Activated naive CD8-positive, alpha-beta T cell treated with anti-CD3 and anti-CD28 coated beads, Interleukin-2, amount 50 U/mL, for 24 hours (primary cell): ENCODE measurements at places on chromosomes 7 and 10.

DNA sequence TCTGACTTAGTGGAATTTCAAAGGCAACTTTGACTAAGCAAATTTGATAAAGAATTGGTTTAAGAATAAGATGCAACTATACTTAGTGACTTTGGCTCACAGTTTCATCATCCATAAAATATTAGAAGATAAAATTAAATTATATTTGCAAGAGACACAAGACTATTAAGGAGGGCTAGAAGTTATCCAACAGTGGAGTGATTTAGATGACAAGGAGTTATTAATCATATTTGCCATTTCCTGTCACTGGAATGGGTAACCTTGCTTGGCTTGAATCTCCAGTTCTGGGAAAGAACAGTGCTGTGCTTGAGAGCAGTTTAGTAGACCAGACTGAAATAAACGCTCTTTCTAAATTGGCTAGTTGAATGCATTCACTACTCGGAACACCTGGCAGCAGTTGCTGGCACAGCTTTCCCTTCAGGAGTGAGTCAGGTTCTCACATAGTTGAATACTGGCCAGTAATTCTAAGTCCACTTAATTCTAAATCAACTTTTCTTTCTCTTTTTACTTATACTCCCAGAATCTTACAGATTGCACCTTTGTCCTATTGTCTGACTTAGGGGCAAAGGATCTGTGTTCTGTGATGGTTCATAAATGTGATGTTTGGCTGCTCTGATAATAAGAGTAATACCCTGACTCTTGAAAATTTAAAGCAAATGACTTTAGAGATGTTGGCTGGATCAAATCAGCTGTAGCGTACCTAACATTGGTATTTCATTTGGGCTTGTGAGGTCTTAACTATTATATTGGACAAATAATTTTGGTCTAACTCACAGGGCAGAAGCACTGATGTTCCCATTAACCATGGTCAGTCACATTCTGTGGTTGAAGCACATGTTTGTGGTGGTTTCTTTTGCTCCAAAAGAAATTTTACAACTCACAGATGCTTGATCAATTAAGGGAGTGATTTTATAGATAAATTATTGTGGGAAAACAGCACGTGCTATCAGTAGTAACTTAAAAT is 16.6 kb downstream of the STMP1 start:
- DNase-seq: no peak

DNA sequence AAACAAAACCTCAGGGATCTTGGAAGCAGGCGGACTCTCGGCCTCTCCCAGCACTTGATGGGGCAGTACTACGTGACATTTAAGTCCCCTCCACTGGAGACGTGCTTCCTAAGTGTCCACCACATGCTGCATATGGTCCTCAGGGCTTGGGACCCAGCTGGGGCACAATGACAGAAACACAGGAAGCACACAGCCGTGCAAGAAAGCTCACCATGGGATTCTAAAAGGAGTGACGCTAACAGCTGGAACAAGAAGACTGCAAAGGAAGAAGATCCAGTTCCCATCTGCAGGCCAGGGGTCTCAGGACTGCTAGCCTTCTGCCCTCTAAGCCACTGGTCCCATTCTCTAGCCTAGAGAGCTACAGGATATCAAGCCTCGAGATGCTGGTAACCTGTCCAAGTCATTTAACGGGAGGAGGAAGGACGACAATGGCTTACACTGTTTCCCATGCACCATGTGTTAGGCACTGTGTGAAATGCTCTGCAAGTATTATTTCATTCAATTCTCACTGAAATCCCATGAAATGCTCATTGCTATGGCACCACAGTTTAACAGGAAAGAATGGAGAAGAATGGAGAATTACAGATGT is 61.1 kb downstream of the KCNMA1 start:
- no peak for DNase-seq

GRCh38 chr10:28575852-28576251 is 42.9 kb downstream of the WAC start:
- DNase-seq: no peak

DNA sequence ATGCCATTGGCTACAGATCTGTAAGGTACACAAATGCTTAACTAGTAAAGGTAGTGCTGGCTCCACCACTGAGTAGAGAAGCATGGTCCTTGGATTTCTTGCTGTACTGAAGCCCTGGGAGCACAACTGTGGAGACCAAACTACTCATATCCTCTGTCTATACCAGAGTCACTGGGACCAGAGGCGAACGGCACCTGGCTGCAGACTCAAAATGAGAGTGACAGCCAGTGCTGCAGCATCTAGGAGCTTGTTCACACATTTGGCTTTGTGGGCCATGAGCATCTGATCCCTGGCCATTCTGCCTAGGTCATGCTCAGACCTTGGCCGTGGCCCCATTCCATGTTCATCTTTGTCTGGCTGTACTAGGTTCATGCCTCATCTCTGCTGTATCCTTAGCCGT is 31.9 kb downstream of the LRRC18 start:
- no peak for DNase-seq

DNA sequence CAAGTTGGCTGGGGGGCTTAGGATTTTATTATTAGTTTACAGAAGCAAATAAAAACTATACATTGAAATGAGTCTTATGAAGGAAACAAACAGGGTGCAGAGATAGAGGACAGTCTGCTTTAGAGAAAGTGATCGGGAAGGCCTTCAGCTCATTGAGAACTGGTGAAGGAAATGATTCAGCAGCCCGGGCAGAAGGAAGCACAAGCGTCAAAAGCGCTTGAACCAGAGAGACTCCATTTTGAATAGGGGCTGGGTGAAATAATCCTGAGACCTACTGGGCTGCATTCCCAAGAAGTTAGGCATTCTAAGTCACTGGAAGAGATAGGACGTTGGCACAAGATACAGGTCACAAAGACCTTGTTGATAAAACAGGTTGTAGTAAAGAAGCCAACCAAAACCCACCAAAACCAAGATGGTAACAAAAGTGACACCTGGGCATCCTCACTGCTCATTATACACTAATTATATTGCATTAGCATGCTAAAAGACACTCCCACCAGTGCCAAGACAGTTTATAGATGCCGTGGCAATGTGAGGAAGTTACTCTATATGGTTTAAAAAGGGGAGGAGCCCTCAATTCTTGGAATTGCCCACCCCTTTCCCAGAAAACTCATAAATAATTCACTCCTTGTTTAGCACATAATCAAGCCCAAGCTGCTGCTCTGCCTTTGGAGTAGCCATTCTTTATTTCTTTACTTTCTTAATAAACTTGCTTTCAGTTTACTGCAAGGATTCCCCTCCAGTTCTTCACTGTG is 83.1 kb upstream of the MPP7 start:
- no peak for DNase-seq

GRCh38 chr7:55898287-55898686 is 11.0 kb downstream of the ZNF713 start:
- no peak for DNase-seq

DNA sequence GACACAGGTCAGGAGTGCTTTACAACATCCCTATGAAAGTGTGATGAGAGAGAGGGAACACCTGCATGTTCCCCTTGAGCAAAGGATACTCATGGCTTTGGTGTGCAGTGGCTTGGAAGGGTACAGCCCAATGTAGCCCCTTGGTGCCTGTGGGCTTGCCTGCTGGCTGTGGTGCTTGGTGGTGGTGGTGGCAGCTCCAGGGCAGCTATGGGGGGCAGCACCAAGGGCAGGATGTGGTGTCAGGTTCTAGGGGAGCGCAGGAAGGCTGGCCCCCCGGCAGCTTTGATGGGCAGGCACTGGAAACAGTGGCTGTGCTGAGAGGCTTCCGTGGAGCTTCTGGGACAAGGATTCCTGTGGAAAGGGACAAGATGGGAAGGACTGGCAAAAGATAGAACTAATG is 464.0 kb upstream of the ZMIZ1 start:
- no peak for DNase-seq

DNA sequence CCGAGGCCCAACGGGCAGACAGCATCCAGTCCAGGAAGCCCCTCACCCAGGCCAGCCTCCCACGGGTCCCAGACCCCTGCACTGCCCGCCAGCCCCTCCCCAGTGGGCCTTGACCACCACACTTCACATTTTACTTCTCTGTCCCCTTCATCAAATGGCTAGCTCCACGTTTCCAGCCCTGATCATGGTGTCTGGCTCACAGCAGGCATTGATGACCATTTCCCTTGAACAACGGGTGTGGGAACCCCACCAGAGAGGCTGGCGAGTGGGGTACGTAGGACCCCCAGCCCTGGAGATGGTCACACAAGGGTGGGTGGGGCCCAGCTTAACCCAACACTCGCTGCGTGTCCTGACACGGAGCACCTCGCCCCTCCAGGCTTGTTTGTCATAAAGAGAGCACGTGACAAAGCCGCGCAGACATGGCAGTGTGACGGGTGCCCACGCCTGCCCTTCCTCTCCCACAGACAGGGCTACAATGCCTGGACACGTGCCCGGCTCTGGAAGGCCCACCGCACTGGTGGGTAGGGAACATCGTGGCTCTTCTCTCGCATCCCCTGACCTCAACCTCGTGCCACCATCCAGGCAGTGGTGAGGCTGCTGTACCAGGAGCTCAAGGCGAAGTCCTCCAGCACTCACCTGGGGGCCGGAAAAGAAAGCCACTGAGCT is 267.7 kb downstream of the MAD1L1 start:
- no peak for DNase-seq

DNA sequence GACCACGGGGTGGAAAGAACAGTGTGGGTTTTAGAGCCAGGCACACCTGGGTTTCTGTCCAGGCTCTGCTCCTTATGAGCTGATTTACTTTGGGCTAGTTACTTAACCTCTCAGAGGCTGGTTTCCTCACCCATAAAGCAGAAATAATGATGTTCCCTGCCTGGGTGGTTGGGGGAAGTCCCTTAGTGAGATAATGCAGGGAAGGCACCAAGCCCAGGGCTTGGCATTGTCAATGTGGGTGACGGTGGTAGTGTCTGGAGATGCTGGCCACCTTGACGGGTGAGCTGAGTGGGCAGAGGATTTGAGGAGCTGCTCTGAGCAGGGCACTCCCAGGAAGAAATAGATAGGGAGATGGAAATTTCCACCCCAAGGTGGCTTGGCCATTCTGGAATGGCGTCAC is 65.2 kb downstream of the SH2D4B start:
- no peak for DNase-seq

DNA sequence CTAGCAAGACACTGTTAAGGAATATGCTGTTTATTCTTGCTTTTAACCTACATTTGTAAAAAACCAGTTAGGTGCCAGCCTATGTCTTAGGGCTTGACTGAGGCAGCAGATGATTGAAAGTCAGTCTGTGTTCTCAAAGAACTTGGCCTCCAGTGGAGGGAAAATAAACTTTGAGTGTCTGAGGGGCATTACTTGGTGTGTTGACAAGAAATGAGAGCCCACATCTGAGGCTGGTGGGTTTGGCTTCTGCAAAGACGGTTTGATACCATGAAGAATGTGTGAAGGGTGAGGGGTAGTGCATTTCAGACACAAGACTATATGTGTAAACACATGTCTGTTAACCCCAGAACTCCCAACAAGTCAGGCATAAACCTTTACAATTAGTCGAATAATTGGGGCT is 28.5 kb downstream of the CCSER2 start:
- DNase-seq: no peak

DNA sequence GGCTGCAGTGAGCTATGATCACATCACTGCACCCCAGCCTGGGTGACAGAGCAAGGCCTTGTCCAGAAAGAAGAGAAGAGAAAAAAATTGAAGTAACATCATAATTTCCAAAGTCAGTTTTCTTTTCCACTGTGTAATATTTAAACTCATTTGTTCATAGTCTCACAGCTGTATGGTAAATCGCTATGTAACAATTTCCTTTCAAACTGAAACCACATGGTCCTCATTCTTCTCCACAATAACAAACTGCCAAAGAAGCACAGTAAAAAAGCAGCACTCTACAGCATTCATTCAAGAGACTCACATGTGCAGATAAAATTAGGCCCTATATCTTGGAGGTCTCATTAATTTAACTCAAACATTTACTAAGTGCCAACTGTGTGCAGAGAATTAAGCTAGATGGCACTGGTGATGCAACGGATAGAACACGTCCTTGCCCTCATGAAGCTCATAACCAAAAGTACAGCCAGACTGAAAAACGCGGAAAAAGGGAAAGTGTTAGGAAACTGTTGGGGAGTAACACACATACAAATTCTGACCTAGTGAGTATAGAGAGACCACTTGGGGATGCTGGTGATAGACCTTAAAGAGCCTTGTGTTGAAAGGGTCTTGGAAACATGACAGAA is 174.0 kb upstream of the KCTD7 start:
- DNase-seq: no peak

DNA sequence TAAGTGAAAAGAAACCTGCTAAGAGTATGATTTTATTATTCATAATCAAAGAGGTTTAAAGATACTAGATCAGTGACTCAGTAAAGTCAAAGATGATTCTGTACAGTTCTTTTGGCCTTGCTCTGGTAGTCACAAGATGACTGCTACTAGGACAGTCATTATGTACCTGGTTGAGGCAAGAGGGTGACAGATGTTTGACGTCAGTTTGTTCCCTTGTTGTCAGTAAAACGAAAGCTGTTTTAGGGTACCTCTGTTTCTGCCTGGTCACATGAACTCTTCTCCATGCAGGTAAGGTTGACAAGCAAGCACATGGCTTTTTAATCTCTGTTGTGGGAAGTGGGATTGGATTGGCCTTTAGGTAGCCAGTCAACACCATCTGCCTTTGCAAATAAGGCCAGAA is 308.0 kb downstream of the EXOC4 start:
- DNase-seq: no peak

DNA sequence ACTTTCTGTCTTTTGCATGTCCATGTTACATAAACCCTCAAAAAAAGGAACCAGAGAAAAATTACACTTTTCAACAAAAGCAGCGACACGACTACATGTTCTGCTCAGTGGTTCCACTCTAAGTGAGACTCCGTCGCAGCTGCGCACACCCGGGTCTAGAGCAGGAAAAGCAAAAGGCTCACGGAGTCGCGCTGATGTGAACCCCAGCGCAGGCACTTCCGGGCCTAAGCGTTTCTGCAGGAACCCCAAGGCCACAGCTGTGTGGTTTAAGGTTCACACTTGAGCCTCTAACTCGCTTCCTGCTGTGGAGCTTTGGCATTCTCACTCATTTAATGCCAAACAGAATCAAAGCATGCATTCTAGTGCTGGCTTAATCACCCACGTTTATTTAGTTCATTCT is 240.3 kb downstream of the DNAJB6 start:
- no peak for DNase-seq
